CD4-positive, CD25-positive, alpha-beta regulatory T cell (primary cell): ENCODE measurements at places on chromosomes 13 and 19. TPM values are rescaled to one million over a fixed set of nuclear protein-coding genes. Genes with fewer than 3 reads are reported as not detected.

ZNF835 gene
- total RNA-seq = 0.15 TPM

NUDT19 gene
- total RNA-seq = 7.3 TPM

- no peaks in the 10 kb centered on the region for H3K27me3 ChIP-seq
- no peak overlapping the region for H3K4me3 ChIP-seq
- no peaks in the 10 kb centered on the region for H3K36me3 ChIP-seq
These were observed 361.5 kb downstream of the ENOX1 start for GRCh38 chr13:43425234-43425633.

- no peaks in the 10 kb centered on the region for H3K27me3 ChIP-seq
- H3K4me3 ChIP-seq = no peak overlapping the region
- no peaks in the 10 kb centered on the region for H3K4me1 ChIP-seq
These were observed 6.7 kb upstream of the TMPRSS9 start for GRCh38 chr19:2353159-2353886.

IL12RB1 gene
- total RNA-seq = 60.4 TPM

- H3K4me3 ChIP-seq = no peak overlapping the region
- H3K27ac ChIP-seq = no peak overlapping the region
- no peak for DNase-seq
- no peaks in the 10 kb centered on the region for H3K27me3 ChIP-seq
- H3K4me1 ChIP-seq = no peaks in the 10 kb centered on the region
These were observed 68.1 kb upstream of the EDNRB start for GRCh38 chr13:77986713-77987112.

DNA sequence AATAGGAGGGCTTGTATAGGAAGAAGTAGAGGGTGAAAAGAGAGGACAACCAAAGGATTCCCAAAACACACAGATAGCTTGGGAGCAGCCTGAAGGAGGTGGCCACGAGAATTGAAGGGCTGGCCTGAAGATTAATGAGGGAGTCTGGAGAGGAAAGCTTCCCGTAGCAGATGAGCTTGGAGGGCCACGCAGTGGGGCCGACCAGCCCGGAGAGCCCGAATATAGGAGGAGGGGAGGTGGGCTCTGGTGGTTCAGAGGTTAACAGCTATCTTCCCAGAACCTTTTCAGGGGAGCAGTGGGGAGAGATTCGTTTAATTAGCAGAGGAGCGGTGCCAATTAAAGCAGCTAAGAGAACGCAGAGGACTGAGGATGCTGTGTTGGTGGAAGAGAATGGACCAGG is 154.9 kb downstream of the STK24 start:
- no peak overlapping the region for H3K4me3 ChIP-seq
- no peak for DNase-seq
- peaks cover 4% of the 10 kb centered on the region for H3K27me3 ChIP-seq
- H3K36me3 ChIP-seq = no peaks in the 10 kb centered on the region
- no peaks in the 10 kb centered on the region for H3K4me1 ChIP-seq

DNA sequence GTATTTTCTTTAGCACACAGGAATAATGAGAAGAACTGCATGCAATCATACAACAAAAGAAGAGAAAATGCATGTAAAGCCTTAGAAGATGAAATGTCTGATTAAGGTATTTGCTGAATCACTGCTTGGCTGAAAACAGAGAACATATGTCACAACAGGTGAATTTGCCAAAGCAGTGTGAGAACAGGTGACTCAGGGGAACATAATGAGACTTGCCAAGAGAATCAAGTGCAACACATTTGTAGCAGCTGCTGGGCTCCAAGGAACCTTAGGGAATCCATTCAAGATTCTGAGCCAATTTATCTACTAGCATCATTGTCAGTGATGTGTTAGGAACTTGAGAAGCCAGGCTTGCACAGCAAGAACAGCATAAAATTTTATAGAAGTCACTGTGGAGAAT is 273.1 kb downstream of the PCDH20 start:
- no peaks in the 10 kb centered on the region for H3K27me3 ChIP-seq
- no peak overlapping the region for H3K27ac ChIP-seq
- H3K4me1 ChIP-seq = no peaks in the 10 kb centered on the region
- no peak for DNase-seq
- H3K4me3 ChIP-seq = no peak overlapping the region

DNA sequence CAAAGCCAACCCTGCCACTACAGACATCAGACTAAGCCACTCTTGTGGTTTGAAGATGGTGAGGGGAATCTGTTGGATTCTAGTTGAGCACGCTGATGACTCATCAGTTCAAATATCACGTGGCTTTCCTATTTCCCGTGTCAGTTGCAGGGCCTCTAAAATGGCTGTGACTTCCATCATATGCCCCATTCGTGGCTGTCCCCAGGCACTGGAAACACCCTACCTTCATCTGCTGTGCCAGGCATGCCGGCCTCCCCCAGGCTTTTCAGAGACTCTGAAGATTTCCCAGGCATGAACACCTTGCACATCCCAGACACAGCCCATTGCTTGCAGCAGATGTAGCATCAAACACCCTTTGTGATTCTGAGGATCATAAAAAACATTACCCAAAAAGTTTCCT is 659.9 kb downstream of the UQCRFS1 start:
- H3K4me1 ChIP-seq = no peaks in the 10 kb centered on the region
- no peaks in the 10 kb centered on the region for H3K36me3 ChIP-seq
- H3K27ac ChIP-seq = no peak overlapping the region
- DNase-seq = no peak

MADCAM1 gene
- 0.52 TPM for total RNA-seq

PPM1N gene
- total RNA-seq = 2.3 TPM

GRCh38 chr13:105788530-105788929 is 746.9 kb downstream of the EFNB2 start:
- no peak for DNase-seq
- H3K27ac ChIP-seq = no peak overlapping the region
- H3K27me3 ChIP-seq = no peaks in the 10 kb centered on the region
- H3K36me3 ChIP-seq = no peaks in the 10 kb centered on the region
- no peak overlapping the region for H3K4me3 ChIP-seq
- H3K4me1 ChIP-seq = no peaks in the 10 kb centered on the region

- no peak for DNase-seq
- H3K36me3 ChIP-seq = no peaks in the 10 kb centered on the region
- no peaks in the 10 kb centered on the region for H3K4me1 ChIP-seq
- H3K27ac ChIP-seq = no peak overlapping the region
- no peak overlapping the region for H3K4me3 ChIP-seq
These were observed 121.8 kb downstream of the URI1 start for GRCh38 chr19:30063650-30064347.

DNA sequence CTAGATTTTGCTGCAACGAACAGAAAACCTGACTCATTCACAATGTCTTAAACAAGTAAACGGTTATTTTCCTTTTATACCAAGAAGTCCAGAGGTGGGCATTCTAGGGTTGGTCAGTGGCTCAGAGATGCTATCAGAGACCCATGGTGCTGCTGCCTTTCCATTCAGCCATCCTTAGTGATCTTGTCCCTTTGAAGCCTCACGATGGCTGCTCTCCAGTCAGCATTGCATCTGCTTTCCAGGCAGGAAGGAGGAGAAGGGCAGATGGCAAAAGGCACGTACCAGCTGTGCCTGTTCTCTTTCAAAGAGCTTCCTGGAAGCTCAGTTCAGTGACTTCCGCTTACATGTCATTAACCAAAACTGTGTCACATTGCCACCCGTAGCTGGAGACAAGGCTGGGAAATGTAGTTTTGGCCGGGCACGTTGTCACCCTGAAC is 30.1 kb downstream of the WDFY2 start:
- H3K4me3 ChIP-seq = peak overlapping the region; percentile 83
- peak; percentile 84 for DNase-seq
- H3K27ac ChIP-seq = peak overlapping the region; percentile 69
- H3K36me3 ChIP-seq = no peaks in the 10 kb centered on the region
- H3K4me1 ChIP-seq = peaks cover 9% of the 10 kb centered on the region

PROZ gene
- not detected for total RNA-seq

DNA sequence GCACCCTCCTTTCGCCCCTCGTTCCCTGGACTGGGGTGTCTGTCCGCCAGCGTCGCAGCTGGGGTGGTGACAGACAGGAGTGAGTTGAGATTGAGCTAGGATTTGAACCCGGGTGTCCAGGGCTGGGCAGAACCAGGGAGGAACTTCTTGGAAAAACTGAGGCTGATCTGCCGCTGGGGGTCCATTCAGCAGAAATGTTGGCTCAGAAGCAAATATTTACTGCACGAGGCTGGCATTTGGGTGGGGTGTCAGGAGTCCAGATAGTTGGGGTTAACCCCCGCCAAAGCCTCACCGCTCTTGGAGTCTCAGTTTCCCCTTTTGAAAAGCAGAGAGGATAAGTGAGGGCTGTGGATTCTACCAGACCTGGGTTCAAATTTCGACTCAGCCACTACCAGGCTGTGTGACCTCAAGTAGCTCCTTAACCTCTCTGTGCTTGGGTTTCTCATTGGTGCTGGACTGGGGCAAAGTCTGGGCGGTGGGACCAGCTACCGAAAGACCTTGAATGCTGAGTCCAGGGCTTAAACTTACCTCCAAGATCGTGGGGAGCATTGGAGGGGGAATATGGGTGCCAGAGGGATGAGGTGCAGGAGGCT is 20.9 kb downstream of the MAST3 start:
- H3K4me3 ChIP-seq = peak overlapping the region; percentile 88
- peaks cover 32% of the 10 kb centered on the region for H3K4me1 ChIP-seq
- H3K27me3 ChIP-seq = no peaks in the 10 kb centered on the region
- H3K36me3 ChIP-seq = peaks cover 20% of the 10 kb centered on the region

DNA sequence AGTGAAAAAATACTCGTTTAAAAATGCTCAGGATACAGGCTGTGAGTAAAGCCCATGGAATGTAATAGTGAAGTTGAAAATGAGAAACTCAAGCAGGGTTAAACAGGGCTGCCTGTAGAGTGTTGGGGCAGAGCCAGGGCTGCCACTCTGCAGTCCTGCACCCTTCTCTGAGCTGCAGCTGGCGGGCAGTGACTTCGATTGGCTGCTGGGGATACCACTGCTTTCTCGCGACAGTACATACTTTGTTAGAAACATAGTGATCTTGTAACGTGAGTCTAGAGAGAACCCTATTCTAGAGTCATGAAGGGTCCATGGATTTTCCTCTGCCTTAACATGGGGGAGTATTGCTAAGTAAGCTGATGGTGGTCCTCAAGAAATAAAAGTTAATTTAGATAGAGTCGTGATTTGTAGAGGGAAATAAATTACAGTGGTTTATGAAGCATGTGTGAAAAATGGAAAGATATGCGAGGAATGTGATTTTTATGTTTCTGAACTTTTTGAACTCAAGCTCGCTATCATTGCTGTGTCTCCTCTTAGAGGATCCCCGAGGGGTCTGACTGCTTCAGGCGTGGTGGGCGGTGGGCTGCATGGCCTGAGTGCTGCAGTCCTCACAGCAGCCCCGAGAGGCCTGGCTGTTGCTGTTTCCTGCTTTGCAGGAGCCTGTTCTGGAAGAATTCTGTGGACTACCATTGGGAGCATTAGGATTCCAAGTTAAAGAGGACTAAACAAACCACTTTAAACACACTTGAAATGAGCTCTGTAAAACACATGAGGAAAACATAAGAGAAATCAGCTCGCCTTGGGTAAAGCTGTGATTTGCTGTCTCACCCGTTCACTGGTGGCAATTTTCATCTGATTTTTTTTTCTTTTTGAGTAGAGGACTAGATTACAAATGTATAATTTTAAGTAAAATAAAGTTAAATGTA is 95.7 kb downstream of the ARHGEF7 start:
- H3K4me3 ChIP-seq = no peak overlapping the region
- no peak for DNase-seq
- H3K27me3 ChIP-seq = no peaks in the 10 kb centered on the region
- no peak overlapping the region for H3K27ac ChIP-seq

DNA sequence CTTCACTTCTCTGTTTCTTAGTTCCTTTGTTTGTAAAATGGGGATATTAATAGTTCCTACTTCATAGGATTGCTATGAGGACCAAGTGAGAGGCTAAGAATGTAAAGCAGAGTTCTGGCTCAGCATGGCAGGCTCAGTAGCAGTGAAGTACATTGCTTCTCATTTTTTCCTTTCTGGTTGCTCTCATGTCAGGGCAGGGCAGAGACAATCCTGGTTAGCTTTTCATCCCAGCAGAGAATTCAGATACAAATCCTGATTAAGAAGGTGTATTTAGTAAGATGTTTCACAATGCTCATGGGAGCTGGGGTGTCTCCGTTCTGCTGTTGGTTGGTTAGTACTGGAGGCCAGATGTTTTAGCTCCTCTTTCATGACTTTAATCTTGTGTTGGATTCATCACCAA is 42.9 kb downstream of the WASF3 start:
- H3K36me3 ChIP-seq = no peaks in the 10 kb centered on the region
- no peak overlapping the region for H3K27ac ChIP-seq
- H3K4me1 ChIP-seq = no peaks in the 10 kb centered on the region

DNA sequence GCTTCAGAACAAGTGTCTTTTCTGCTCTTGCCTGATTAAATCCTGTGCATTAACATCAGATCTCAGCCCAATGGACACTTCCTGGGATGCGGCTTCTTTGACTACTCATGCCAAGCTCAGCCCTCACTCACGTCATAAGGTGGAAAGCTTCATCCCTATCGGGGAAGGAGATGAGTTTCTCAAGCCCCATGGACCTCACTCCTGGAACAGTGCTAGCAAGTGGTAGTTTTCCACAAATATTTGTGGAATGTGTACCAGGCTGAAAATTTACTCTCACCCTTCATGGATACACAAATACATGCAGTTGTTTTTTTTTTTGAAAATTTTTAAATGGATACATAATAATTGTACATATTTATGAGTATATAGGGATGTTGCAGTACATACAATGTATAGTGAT is 34.6 kb upstream of the FARP1 start:
- H3K36me3 ChIP-seq = no peaks in the 10 kb centered on the region
- DNase-seq = no peak
- no peaks in the 10 kb centered on the region for H3K27me3 ChIP-seq
- no peak overlapping the region for H3K4me3 ChIP-seq

GRCh38 chr19:41341669-41342490 is 11.8 kb downstream of the TGFB1 start:
- H3K4me1 ChIP-seq = peaks cover 43% of the 10 kb centered on the region
- no peaks in the 10 kb centered on the region for H3K27me3 ChIP-seq
- H3K27ac ChIP-seq = no peak overlapping the region
- no peak overlapping the region for H3K4me3 ChIP-seq
- peak; percentile 58 for DNase-seq

DNA sequence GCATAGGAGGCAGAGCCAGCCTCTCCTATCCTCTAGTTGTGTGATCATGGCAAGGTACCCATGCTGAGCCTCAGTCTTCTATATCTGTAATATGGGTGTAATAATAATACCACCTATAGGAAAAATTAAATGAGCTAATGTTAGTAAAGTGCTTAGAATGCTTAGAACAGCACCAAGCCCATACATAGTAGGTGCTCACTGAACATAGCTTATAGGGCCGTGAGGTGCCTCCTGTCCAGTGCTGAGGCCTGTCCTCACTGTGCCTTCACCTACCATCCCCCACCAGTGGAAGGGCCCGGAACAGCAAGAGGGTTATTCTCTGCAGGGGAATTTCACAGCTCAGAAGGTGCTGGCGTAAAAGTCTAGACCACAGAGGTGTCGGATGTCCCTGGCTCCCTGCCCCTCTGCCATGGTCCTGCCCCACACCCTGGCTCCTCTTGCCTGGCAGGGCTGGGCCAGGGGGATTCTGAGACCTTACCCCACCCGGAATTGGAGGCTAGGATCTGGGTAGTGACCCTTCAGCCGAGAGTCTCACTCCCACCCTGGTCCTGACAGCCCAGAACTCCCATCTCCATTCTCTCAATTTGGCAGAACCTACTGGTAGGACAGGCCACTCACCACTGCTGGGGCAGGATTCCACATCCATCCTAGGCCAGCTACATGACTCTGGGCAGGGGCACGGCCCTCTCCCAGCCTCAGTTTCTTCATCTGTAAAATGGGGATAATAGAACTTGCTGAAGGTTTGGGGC is 2.2 kb upstream of the SCN1B start:
- DNase-seq = no peak
- peaks cover 30% of the 10 kb centered on the region for H3K36me3 ChIP-seq
- no peak overlapping the region for H3K4me3 ChIP-seq
- H3K27ac ChIP-seq = no peak overlapping the region
- peaks cover 13% of the 10 kb centered on the region for H3K4me1 ChIP-seq
